Dorsolateral prefrontal cortex (tissue), 122 donors: ENCODE measurements at places on chromosomes 4 and X.

GRCh38 chr4:55879224-55879623, 25.8 kb downstream of the EXOC1 start:
- DNase-seq: no peak

GRCh38 chr4:30721185-30722091, 1.3 kb downstream of the PCDH7 start:
- DNase-seq: no peak

DNA sequence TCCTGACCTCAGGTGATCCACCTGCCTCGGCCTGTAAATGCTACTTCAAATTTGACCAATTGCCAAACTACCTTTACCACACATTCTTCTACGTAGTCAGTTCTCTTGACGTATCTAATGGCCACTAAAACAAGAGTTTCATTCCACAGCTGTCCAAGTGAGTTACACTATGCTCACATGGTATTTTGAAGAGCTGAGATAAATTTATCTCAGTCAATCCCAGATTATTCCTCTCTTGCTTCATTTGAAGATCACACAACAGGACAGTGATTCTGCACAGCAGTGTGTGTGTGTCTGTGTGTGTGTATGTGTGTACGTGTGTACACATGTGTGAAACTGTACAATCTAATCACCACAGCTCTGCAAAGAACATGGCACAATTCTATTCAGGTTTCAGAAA, 133.4 kb downstream of the APBB2 start:
- no peak for DNase-seq

DNA sequence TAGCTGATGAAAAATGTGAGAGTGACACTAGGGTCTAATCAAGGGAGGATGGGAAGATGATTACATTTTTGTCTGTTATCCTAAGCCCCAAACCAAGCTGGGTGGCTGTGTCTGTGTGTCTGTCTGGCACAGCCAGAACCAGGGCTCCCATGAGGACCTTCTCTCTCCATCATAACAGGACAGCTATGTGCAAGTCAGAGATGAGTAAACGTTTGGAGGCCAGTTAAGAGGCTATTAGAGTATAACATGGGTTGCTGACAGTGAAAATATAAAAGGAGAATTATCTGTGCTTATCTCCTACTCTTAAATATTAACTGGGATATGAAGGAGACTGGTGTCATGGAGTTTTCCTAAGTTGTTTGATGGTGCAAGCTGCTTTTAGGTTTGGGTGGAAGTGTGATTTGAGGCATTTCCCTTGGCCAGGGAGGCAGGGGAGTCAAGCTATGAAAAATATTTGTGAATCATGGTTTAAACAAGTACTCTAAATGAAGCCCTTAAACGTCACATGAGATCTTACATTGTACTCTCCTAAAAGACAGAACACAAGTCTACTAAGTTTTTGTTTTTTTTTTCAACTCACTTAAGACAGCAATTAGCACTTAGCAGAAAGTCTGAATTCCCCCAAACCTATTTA, 156.2 kb downstream of the ENOX2 start:
- DNase-seq: no peak

DNA sequence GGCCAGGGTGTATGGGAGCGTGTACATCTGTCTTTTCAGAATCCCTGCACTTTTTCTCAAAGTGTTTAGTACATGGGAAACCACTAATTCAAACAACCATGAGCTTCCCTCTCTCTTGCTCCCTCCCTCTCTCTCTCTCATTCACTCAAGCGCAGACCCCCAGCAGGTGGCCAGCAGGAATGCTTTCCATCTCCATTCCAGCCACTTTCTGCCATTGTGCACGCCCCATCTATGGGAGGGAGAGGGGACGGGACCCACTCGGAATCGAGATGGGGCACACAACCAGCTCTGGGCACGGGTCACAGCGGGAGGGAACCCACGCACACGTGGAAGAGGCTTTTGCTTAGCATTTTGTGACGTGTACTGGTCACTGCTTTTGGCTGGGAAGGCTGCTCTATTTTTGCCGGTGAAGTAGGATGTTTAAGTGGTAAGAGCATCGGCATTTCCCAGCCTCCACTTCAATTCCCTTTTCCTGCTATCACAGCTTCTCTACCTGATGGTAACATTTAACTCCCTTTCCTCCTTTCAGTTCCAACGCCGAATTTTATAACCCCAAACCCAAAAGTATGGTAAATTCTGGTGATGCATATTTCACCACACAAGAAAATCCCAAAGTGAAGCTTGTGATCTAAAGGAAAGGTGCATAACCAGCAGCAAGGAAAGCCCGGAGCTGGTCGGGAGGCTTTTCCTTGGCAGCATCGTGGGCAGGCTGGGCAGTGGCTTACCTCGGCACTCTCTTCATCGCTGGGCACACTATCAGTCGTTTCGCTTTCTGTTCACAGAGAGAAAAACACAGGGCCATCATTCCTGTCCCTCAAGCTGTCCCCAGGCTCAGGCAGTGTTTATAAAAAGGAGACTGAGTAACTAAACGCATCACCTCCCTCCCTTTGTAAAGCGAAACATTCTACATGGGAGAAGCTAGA, 84.1 kb downstream of the IRF2 start:
- no peak for DNase-seq

DNA sequence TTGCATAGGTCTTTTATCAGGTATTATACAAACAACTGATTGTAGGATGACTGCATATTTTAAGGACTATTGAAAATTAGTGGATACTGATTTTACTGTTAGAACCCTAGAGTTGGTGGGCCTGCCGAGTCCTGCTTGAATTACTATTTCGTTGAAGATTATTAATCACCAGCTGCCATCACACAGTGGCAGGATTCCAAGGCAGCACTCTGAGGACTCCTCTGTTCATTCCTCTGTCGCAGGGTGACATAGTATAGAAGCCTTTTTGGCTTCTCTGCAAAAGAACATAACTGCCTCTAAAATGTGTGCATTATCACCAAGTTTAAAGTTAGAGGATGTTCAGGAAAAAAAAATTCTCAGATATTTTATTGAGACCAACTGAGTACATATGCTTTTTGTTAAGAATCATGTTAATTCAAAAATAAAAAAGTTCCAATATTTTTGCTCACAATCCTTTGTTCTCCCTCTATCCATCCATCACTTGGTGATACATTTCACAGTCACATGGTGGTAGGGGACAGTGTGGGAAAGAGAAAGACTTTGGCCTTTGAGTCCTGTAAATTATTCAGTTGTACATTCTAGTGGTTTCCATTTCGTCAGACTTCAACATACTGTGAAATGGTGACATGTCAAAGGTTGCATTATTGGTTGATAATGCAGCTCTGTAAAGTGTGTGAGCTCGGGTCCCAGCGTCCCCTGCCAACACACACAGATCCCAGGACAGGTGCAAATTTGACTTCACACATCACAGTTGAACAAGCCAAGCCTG, 332.5 kb downstream of the GRID2 start:
- DNase-seq: no peak

DNA sequence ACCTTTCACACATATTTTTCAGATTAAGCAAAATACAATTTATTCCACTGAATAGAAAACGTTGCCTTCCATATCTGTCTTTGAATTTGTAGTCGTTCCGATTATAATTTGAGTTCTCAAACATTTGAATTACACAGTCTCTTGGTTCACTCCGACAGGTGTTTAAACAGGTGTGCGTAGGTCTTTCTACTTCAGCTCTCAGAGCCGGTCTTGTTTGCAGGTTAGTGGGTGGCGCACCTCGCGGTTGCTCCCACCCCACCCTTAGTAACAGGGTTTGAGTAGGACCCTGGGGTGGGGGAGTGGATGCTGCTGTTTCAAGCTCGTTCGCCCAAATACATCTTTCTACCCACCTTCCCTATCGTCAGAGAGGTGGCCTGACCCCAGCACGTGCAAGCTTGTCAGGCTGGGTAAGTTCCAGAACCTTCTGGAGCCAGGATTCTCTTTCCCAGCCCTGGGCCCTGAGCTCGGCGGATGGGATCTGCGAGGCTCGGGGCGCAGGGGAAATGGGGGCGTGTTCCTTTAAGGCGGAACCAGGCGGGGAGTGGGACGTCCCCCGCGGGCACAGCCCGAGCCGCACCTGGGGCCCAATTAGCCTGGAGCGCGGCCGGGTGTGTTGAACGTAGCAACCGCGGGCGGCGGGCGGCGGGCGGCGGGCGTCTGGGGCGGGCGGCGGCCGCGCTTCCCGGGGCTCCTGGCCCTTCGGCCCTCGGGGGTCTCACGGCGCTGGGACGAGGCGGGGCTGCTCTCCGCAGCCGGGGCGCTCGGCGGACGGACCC, at the start of gene FAM149A:
Gene FAM149A, plus strand, starts transcription at position 591 of the 776 bp plus-strand sequence.
- no peak for DNase-seq

- no peak for DNase-seq
Observed at GRCh38 chr4:89009761-89010369, 47.1 kb downstream of the FAM13A start.

- DNase-seq: no peak
Observed at GRCh38 chr4:84956014-84956413, 10.5 kb downstream of the WDFY3 start.

DNA sequence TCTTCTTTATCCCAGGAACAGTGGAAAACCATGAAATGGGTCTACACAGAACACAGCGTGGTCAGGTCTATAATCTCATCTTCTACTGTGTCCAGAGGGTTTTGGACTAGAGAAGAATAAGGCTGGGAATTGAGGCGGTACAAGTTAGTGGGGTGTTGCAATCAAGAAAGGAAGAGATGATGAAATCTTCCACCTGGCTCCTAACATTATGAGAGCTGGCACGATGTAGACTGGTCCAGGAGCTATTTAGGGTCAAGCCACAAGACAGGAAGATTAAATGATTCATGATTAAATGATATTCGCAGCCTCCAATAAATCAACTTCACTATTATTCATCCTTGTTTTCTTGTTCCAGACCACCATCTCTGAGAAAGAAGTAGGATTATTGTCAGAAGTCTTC, 88.0 kb downstream of the ARSF start:
- no peak for DNase-seq

DNA sequence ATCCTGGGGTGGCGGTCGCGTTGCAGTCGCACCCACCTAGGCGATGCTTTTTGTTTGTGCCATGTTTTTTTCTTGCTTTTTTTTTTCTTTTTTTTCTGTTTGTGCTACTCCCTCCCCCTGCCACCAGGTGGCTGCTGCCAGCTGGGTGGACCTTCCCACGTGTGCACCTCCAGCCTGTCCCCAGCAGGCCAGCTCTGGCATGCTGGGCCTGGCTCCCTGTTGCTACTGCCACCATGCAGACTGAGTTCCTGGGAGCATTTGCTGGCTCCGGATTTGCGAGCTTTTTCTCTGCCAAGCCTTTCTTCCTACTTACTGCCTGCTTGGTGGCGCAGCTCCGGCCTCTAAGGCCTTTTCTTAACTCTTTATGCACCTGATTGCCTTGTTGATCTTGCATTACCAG, 161.2 kb upstream of the WDFY3 start:
- DNase-seq: no peak

DNA sequence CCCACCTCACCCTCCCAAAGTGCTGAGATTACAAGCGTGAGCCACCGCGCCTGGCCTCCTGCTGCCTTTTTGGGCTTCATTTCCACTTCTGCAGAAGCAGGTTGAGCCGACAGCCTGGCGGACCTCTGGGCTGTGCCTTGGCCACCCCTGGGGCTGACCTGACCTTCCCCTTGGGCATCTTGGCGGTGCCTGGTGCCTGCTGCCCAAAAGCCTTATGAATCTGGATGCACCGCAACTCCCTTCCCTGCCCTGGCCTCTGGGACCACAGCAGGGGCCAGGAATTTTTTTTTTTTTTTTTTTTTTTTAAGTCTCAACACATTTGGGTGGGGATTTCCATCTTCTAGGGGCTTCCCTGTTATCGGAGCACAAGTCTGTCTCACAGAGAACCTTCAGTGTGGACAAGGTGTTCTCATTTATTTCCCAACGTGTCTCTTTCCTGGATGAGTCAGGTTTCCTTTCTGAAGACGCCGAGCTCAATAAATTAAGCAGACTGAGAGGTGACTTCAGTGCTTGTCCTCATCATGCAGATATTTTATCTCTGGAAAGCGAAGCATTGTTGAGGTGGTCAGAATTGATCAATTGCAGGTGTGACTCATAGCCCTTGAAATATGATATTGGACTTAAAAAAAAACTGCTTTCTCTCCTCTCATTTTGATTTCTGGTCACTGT, 79.7 kb downstream of the SHROOM2 start:
- DNase-seq: no peak
